ENCODE measurements at places on chromosomes 2 and 18. TPM values are rescaled to one million over a fixed set of nuclear protein-coding genes. Genes with fewer than 3 reads are reported as not detected.

TOGARAM2 gene
- total RNA-seq, result 0.08 TPM

SS18 gene
- 48.2 TPM for total RNA-seq

LIPG gene
- total RNA-seq, result 0.03 TPM

MAL gene
- not detected for total RNA-seq

ITGB6 gene
- total RNA-seq, result 0.84 TPM

C18orf32 gene
- total RNA-seq, result 18.4 TPM

CCBE1 gene
- 8.3 TPM for total RNA-seq

GTF2A1L gene
- total RNA-seq, result not detected

APCDD1 gene
- total RNA-seq, result not detected

TTR gene
- total RNA-seq, result 0.22 TPM

CACNB4 gene
- total RNA-seq, result 0.14 TPM

SERPINB4 gene
- 0.17 TPM for total RNA-seq

DSG4 gene
- total RNA-seq, result not detected

SMYD1 gene
- not detected for total RNA-seq

FRZB gene
- not detected for total RNA-seq

PRSS56 gene
- not detected for total RNA-seq

FHOD3 gene
- total RNA-seq, result 2.8 TPM

GALNT14 gene
- total RNA-seq, result 52.7 TPM

ATOH8 gene
- 5.7 TPM for total RNA-seq

FIGN gene
- total RNA-seq, result 2.1 TPM

WNT10A gene
- not detected for total RNA-seq

TANC1 gene
- 7.3 TPM for total RNA-seq

TMEM169 gene
- total RNA-seq, result 0.37 TPM

SIX3 gene
- total RNA-seq, result 0.57 TPM

ZNF385B gene
- total RNA-seq, result not detected

HAAO gene
- not detected for total RNA-seq

STK36 gene
- total RNA-seq, result 13.5 TPM

GALNT3 gene
- total RNA-seq, result not detected

PSMA8 gene
- not detected for total RNA-seq

DAW1 gene
- total RNA-seq, result 3.1 TPM

FBLN7 gene
- 0.42 TPM for total RNA-seq

MAP3K19 gene
- not detected for total RNA-seq

NT5DC4 gene
- total RNA-seq, result not detected

ZAP70 gene
- 0.06 TPM for total RNA-seq

GRHL1 gene
- total RNA-seq, result 0.79 TPM

MAIP1 gene
- 33.3 TPM for total RNA-seq

LYG2 gene
- total RNA-seq, result not detected

NAPG gene
- total RNA-seq, result 10.0 TPM

HOXD12 gene
- not detected for total RNA-seq

ST6GAL2 gene
- total RNA-seq, result 19.4 TPM

DSC1 gene
- not detected for total RNA-seq

Data from A549 treated with CpdA at 1 μM for 4 hours (cell line).